ENCODE measurements at places on chromosomes 2 and 18.
A peak's percentile ranks its signal among the peaks of the same experiment; 100 is the strongest.

GRCh38 chr2:34365932-34366331 is 766.8 kb upstream of the FAM98A start:
- no peak for DNase-seq

GRCh38 chr18:40420675-40421074 is 1534.4 kb upstream of the PIK3C3 start:
- DNase-seq = no peak

DNA sequence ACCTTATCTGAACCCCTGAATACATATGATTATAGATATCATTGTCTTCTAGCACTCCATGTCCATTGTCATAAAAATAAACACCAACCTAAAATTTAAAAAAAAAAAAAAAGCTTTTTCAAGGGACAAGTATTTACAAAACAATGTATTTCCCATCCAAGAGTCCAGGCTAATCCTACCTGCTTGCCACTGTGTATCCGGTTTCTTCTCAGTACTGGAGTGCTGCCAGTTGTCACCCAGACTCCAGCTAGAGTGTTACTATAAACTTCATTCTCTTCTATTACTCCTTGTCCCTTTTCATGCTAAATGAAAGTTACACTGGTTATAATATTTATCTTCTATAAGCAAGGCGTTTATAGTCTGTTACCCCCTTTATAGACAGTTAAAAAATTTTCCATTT is 35.8 kb downstream of the MSH6 start:
- no peak for DNase-seq

DNA sequence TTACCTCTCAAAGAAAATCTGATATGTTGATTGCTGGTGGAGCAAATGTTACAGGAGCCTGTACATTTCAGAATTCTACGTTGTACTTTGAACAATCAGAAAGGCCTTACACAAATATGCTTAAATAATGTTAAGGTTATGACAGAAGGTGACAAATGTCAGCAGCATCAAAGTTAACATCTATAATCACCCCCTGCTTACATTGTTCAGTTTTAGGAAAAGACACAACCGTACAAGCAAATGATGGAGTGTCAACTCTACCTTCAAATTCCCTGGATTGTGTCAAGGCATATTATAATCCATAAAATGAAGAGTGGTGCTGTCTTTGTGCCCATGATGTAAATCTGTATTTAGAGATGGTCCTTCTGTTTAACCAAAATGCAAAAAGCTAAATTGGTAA is 465.5 kb downstream of the ARHGAP15 start:
- DNase-seq = no peak

- DNase-seq = no peak
Observed at GRCh38 chr2:229701062-229701461, 13.3 kb downstream of the DNER start.

GRCh38 chr2:168702579-168702978 is 99.9 kb upstream of the NOSTRIN start:
- no peak for DNase-seq

DNA sequence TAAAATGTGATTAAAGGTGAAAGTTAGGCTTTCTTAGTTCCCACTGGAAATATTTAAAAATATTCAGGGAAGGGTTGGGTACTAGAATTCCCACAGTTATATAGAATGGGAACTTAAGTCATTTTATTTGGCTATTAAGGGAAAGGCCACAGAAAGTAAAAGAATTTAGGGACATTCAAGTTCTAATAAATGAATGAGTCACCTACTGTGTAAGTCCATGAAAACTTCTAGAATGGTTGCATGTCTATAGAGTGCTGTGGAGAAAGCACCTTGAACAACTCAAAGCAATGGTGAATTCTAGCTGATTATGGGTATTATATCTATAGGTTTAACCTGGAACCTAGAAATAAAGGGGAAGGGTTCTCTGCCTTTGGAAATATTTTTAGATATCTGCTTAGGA is 28.1 kb upstream of the SLC4A10 start:
- DNase-seq = no peak

- DNase-seq = no peak
Observed at GRCh38 chr2:220437938-220438337, 810.5 kb downstream of the SLC4A3 start.

DNA sequence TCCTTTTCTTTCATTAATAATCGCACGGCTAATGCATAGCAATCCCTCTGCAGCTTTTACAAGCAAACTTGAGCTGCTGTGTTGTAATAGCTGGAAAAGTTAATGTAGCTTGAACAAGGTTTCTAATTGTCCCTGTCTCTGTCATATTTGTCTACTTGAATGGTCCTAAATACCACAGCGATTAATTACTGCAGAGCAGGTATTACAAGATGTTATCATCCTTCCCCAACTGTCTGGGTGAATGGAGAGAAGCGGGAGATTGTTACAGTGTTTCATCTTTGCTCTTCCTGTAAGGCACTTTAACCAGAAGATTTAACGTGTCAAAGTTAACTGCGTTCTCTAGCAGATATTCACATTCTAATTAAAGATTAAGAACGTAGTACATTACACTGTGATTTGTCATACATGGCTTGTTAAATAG is 422.2 kb upstream of the POU3F3 start:
- DNase-seq = no peak

DNA sequence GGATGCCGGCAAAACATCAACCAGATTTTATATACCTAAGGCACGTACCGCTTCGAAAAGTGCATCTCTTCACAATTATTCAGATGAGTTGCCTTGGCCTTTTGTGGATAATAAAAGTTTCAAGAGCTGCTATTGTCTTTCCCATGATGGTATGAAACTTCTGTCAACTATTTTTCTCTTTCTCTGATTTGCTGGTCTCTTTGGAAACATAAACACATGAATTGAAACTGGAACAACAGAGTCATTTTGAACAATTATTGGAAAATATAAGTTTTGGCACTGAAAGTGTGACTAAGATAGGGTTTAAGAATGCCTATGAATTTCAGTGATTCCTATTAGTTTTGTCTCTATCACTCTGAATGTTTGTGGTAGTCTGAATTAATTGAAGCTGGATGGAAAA is 109.9 kb downstream of the DPP4 start:
- DNase-seq = no peak

DNA sequence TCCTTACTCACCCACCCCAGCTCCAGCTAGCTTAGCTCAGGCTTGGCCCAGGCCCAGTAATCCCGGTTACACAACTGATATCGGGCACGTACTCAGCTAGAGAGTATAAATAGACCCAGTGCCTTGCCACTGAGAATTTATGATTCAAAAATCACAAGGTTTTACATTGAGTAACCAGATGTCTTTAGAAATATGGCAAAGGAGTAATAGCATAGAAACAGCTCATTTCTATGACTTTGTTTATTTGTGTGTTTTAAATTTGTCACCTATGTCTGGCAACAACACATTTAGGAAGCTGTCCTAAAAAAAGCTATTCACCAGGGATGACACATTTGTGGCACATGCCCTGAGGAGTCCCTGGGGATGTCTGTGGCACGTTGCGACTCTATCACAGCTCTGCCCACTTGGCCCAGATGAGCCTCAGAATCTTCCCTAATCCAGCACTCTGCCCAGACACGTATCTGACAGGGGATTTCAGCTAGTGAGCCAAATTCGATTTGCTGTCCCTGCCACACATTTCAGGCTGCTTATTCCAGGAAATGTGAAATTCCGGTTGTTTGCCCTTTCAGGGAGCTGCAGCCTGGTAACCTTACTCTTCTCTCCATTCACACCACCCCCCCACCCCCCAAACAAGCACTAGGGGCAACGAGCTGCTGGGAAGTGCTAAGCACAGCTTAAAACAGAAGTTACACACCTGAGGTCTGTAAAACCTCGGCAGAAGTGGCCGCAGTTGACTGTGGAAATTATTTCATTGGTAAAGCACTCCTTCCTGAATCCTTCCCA is 85.4 kb upstream of the ZCCHC2 start:
- DNase-seq = peak; percentile 59

DNA sequence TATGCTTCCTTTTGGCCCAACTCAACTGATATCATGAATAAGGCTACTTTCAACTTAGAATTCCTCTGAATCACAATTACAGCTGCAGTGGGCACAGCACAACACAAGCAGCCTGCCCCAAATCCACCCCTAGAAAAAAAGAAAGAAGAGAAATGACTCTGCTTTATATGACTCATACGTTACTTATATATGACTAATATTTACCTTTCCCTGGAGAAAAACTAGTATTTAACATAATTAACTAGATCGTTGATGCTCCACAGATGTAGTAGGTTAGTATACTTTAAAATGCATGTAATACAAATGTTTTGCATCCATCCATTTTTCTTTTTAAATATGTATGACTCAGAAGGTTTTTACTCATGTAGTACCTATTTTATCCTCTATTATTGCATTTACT is 133.3 kb upstream of the UNC80 start:
- no peak for DNase-seq

DNA sequence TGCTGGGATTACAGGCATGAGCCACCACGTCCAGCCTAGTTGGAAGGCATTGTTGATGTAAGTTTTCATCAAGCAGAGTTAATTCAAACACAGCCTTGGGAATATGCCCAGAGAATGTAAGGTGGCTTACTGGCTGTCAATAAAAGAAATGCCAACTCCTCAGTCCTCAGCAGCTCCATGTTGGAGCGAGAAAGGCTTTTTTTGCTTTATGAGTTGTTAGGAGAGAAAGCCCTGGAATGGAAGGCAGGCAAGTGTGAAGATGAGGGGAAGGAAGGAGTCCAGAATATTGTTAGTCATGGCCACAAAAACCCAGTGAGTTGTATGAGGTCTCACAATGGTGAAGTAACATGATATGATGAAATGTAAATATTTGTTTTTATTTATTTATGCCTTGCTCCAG is 57.1 kb downstream of the MAP4K4 start:
- no peak for DNase-seq

- DNase-seq = no peak
Observed at GRCh38 chr2:145593280-145593679, 1073.4 kb upstream of the ZEB2 start.
